ENCODE measurements at places on chromosomes 6 and 20. TPM values are rescaled to one million over a fixed set of nuclear protein-coding genes. Genes with fewer than 3 reads are reported as not detected.

DNA sequence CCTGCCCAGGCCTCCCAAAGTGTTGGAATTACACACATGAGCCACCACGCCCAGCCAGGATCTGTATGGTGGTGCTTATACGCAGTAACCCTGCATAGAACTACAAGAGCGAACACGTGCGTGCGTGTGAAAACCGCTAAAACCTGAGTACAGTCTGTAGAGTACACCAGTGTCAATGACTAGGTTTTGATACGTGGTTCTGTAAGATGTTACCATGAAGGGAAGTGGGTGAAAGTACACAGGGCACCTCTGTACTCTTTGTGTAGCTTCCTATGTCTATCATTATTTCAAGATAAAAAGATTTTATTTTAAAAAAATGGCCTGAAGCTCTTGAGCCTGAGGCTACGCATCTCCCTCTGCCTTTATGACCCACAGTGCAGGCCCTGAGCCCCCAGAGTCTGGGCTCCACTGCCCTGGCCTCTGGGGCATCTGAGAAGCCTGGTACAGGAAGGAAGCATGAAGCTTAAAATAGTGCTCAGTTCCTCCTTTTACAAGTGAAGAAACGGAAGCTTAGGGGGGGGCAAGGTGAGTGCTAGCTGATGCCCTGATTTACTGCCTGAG is 21.6 kb downstream of the LY86 start:
- DNase-seq, result no peak

DNA sequence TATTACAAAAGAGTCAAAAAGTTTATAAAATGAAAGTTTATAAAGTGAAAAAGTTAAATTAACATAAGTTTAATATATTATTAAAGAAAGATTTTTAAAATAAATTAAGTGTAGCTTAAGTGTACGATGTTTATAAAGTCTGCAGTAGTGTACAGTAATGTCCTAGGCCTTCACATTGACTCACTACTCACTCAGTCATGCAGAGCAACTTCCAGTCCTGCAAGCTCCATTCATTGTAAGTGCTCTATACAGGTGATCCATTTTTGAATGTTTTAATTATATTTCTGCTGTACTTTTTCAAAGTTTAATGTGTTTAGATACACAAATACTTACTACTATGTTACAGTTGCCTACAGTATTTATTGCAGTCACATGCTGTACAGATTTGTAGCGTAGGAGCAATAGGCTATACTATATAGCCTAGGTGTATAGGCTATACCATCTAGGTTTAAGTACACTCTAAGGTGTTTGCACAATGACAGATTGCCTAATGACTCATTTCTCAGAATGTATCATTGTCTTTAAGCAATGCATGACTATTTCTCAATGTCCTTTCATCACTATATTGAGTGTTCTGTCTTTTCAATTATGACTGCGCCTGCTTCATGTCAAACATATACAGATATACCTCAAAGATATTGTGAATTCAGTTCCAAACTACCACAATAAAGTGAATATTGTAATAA is 1110.3 kb upstream of the MAP3K7 start:
- no peak for DNase-seq

- no peak for DNase-seq
These were observed 742 bp upstream of the CEP85L start for GRCh38 chr6:118652051-118652615.

DNA sequence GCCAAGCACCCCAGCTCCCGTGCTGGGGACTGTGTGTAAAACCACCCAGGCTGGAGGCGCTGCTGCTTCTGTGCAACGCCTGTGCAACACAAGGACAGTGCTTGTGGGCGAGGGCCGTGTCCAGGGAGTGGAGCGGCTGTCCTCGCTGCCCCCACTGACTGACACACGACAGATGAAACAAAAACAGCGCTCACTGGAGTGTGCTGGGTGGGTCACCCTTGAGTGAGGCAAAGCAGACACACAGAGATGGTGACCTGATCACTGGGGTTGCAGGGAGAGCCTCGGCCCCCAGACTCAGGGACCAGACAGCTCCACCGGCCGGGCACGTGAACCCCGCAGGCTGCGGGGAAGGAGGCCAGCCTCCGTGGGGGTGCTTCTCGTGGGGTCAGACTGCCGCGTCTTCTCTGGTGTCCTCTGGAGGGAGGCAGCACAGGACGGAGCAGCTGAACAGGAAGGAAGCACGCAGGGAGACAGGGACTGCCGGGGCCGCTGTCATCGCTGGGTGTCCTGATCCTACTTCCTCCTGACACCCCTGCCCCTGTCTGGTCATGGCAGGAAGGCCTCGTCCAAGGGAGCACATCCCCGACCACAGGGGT is 75.9 kb upstream of the CST7 start:
- no peak for DNase-seq

The PHACTR3 gene
- 0.06 TPM for total RNA-seq

DNA sequence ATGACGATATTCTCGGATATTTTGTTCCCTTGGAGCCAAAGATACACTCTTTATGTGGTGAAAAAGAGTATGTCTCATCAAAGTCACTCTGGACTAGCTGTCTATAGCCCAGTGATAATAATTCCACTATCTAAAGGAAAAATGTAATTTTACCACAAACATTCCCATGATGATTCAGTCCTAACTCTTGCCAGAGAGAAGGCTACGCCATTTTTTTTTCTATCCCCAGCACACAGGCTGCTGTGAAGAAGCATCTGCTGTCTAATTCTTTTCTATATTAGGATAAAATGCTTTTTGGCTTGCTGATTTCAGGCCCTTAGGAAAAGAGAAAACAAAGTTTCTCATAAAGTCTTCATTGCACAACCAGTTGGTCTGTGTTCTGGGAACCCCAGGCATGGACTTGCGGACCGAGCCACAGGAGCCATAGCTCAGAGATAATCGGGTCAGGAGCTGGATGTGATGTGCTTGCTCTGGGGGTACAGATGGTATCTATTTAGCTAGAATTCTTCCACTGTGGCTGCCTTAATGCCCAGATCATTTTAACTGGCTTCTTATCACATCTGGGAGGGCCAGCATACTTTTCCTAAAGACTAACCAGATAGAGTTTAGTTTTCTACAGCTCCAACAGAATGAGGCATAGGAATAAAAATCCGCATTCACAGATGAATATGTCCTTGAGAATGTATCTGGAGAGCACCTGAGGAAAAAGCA is 683.7 kb upstream of the ID4 start:
- DNase-seq, result no peak

DNA sequence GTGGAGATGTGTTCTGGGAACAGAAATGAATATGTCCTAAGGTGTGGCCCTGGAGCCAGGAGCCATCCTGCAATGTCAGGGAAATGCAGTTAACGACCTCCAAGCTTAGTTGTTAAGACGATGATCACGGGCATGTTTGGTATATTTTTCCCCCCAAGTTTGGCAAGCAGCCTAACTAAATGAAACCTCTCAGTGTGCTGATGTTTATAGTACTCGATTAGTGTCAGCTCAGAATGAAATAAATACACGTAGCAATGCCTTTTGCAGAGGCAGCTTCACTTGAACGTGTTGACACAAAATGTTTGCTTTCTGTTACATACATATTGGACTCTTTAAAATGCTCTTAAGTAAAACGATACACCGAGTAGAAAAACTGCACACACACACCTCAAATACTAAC is 76.2 kb upstream of the OLIG3 start:
- no peak for DNase-seq

DNA sequence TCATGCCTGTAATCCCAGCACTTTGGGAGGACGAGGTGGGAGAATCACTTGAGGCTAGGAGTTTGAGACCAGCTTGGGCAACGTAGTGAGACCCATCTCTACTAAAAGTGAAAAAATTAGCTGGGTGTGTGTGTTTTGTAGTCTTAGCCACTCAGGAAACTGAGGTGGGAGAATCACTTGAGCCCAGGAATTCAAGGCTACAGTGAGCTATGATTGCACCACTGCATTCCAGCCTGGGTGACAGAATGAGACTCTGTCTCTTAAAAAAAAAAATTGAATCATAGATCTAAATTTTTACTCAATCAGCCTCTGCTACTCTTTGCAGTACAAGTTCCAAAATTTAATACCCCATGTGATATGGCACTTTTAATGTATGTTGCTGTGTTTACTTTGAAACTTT is 121.6 kb downstream of the ARMC2 start:
- no peak for DNase-seq

The FUT9 gene
- total RNA-seq, result 0.58 TPM

GRCh38 chr6:89214197-89214596 is 3.0 kb downstream of the GABRR1 start:
- DNase-seq, result no peak

DNA sequence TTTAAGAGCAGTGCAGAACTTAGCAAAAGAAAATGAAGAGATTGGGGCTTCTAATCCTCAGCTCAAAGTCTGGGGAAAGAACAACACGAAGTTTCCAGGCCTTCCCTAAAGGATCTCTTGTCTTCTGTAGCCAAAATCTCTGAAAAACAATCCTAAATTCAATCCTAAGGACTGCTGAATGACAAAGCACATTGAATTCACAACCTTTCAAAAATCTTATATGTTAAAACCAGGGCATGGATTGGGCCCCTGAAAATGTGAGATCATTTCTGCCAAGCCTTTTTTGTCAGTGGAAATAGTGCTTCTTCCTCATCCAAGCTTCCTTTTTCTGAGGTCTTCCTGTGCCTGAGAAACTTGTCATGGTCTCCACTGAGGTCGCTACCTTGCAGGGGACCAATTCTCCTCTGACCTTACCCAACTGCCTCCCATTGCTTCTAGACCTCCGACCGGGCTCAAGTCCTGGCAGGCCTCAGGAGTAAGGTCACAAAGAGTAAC is 126.2 kb upstream of the ARID1B start:
- no peak for DNase-seq

DNA sequence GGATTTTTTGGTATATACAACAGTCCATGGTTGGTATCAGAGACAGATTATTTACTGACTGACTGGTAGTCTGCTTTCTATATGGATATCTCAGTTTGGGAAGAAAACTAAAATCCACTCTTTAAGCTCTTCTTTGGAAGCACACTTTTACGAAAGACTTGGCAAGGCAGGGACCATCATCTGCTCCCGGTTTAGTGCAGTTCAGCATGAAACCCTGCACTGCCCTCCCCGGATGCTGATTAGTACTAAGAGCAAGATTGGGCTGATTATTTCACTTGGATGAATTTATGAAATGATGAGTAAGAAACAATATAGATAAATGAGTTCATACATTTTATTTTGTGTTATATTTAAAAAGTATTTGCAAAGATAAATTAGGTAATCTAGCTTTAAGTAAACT is 56.3 kb downstream of the RGS17 start:
- no peak for DNase-seq

The ZFP57 gene
- 1.4 TPM for total RNA-seq

DNA sequence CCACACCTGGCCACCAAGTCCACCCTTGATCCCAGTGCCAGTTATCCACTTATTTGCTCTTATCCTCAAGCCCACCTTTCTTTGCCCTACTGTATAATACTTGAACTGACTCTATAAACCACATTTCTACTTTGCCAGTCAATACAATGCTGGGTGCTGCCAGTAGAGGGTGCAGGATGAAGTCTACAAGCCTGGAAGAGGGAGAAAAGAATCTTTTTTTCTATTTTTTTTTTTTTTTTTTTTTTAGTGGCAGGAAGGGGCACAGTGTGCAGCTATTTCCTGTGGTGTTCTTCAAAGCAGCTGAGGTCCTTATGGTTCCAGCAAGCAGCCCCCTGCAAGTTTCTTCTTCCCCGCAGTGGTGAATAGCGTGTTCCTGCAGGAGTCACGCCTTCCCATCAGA is 22.2 kb upstream of the GABRR1 start:
- DNase-seq, result no peak

The DEFB118 gene
- not detected for total RNA-seq

All from epithelial cell of proximal tubule (primary cell).